Suppressor macrophage (primary cell): ENCODE measurements at places on chromosomes 16 and 17.
A peak's percentile ranks its signal among the peaks of the same experiment; 100 is the strongest.

GRCh38 chr16:73172973-73173709 is 125.2 kb upstream of the ZFHX3 start:
- no peak for DNase-seq

GRCh38 chr17:82226146-82226808 is 2.6 kb upstream of the SLC16A3 start:
- DNase-seq: no peak

DNA sequence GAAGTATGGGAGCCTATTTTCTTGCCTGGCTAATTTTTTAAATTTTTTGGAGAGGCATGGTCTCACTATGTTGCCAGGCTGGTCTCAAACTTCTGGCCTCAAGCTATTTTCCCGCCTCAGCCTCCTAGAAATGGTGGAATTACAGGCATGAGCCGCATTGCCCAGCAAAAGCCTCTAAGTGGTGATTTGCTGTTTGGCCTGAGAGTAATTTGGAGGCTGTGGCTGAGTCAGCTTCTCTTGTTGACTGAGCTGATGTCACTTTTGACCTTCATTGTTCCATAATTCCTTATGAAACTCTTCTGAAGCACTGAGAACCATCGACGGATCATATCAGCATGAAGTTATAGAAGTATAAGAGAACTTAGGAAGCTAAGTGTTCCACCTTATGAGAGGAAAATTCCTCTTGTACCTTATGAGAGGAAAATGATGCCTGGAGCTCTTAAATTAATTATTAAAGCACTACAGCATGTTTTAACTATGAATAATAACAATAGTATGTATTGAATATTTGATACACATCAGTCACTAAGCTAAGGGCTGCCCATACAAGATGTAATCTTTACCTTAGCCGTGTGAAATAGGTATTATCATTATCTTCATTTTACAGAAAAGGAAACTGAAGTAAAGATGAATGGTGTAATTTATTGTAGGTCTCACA is 220.8 kb upstream of the MON1B start:
- DNase-seq: no peak

GRCh38 chr16:164827-165538 is 795 bp upstream of the HBM start:
- DNase-seq: no peak

DNA sequence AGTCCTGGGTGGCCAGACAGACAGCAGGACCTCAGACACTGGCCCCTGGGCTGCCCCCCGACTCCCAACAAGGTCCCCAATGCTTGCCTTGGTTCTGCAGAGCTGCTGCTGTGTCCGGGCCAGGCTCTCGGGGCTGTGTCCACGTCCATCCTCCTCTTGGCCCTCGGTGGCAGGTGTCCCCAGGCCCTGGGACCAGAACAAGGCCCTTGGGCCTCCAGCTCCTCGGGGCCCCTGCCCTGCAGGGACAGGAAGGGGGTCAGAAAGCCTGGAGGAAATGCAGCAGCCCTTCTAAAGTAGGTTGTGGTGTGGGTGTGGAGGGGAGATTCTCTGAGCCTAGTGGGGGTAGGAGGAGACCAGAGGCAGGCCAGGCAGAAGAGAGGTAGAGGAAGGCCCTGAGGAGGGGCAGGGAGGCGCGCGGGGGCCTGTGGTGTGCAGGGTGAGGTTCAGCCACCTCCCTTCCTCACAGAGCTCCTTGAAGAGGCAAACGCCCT is 2.5 kb upstream of the AXIN1 start:
- DNase-seq: no peak

GRCh38 chr17:50872710-50873424 is 6.7 kb upstream of the TOB1 start:
- peak; percentile 35 for DNase-seq

DNA sequence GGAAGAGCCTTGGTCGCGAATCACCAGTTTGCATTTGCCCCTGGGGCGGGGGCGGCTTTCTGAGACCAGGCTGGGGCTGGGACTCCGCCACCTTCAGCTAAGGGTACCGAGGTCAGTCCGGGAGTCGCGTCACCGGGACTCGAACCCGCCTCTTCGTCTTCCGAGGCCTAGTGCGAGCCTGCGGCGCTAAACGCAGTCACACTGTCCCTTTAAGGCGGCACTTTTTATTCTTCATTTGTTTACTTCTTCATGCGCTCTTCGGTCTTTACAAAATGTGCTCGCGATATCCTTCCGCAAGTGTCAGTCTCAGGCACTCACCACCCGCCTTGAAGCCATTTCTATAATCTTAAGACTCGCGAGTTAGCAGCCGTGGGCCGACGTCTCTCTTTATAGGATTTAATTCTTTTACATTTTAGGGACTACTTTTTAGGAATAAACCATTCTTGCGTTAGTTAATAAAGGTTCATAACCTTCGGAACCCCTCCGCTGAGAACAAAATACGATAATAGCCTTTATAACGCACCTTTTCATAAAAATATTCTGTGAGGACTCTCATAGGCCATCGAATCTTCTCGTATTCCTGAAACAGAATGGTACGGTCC is 593 bp upstream of the HEXIM1 start:
- peak; percentile 89 for DNase-seq

- DNase-seq: no peak
These were observed 72.8 kb downstream of the WWP2 start for GRCh38 chr16:69834807-69835466.

GRCh38 chr17:76199469-76199868 is 40.8 kb downstream of the RNF157 start:
- DNase-seq: no peak

DNA sequence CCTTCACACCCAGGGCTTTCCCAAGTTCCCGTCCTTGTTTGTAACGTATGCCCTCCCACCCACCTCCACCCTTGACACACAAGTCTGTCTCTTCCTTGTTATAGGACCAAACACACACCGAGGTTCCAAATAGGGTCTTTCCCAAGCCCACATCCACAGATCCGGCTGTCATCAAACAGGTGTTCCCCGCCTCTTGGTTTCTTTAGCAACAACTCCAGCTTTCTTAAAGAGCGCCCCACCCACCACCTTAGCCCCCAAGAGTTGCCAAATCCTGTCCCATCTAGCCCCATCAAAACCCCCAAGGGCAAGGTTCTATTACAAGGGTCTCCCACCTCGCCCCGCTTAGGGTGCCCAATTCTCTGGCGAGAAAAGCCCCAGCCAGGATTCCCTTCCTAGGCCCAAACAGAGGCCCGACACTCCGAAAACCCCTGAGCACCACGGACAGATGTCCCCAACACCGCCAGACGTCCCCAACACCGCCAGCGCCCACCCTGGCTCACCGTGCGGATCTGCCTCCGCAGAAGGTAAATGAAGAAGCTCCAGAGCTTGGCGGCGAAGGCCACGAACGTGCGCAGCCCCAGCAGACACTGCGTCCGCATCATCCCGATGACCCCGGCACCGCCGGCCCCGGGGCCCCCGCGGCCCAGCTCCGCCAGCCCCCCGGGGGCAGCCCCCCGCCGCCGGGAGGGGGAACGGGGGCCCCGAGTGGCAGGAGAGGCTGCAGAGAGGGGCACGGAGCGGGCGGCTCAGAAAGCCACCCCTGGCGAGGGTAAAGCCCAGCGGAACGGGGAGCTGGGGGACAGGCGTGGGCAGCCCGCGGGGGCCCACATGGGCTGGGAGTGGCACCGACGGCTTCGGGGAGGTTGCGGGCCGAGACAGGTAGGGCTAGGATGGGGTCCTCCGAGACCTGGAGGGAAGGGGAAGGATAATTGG is 573 bp downstream of the CTDNEP1 start:
- DNase-seq: no peak

GRCh38 chr16:67936880-67937605 is 393 bp upstream of the PSMB10 start:
- peak; percentile 91 for DNase-seq

DNA sequence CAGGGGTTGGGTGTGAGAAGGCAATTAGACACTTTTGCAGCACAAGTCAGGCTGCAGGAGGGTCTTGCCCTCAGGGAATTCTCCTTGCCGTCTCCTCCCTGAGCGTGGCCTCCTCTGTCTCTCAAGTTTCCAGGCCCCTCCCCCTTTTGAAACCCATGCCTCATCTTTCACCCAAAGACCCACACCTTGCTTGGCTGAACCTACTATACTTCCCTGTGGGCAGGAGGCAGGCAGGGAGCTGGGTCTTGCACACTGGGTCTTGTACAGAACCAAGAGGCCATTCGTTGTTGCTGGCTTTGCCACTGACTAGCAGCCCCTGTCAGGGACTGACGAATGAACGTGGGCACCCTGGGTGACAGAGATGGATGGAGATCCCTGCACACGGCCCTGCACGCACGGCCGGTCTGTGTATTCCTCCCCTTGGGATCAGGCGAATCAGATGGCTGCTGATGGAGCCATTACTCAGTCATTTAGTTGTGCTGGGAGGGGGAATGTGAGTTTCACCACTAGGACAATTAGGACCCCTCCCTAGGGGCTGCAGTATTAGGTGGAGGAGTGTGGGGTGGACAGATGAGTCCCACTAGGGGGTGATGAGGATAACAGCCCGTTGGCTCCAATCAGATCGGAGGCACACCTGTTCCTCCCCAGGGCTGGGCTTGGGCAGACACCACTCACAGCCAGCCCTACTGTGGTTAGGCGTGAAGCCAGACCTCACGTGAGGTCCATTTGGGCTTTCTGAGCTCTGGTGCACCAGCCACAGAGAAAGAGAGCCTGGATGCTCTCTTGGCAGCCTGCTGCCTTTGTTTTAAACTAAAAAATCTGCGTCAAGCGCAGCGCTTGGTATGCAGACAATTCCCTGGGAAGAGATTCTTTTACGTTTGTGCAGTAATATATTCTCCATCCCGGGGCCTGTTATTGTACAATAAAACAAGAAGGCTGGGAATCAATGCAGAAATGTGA is 167.7 kb upstream of the WSCD1 start:
- no peak for DNase-seq

GRCh38 chr17:75459590-75460267 is 3.3 kb downstream of the TMEM94 start:
- peak; percentile 84 for DNase-seq

DNA sequence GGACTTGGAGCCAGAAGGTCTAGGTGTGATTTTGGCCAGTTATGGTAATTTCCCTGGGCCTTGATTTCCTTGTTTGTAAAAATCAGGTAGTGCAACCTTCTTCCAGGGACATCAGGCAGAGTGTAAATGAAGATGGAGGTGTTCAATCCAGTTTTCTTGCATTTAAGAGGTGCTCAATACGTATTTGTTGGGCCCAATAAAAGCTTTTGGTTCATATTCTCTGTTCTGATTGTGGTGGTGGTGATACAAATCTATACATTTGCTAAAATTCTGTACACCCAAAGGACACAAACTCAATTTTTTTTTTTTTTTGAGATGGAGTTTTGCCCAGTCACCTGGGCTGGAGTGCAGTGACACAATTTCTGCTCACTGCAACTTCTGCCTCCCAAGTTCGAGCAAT is 6.0 kb downstream of the CD79B start:
- DNase-seq: no peak

- DNase-seq: peak; percentile 95
These were observed 18.5 kb upstream of the NAGLU start for GRCh38 chr17:42517516-42517915.

GRCh38 chr17:27631411-27631760 is 398 bp downstream of the LGALS9 start:
- peak; percentile 70 for DNase-seq

GRCh38 chr17:33241390-33241789 is 51.7 kb downstream of the ASIC2 start:
- DNase-seq: no peak

DNA sequence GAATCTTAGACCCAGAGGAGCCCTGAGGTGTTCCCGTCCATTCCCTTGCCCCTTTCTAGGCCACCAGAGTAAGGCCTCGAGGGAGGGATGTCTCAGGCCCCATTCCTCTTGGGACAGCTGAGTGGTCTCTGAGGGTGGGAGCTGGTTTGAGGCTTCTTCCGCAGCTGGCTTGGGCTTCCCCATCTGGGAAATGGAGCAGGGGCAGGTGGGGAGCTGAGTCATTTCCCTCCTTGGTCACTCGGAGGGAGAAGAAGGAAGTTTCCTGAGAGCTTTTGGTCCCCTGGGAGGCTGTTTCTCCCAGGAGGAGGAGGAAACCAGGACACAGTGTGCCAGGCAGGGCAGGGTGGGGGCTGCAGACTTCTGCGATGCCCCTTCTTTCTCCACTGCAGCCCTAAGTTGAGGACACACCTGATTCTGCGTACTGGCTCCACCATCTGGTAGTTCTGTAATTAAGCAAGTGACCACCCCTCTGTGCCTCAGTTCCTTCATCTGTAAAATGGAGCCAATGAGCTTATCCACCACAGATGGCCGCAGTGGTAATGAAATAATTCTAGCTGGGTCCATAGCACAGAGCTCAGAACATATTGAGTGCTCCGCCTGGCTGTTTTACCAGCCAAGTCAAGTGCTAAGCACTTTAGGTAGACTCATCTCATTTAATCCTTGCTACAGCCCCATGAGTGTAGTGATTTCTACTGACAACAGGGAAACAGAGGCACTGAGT is 1.6 kb upstream of the KCNJ12 start:
- DNase-seq: no peak

GRCh38 chr17:63956296-63956920 is 16.3 kb downstream of the SCN4A start:
- no peak for DNase-seq

DNA sequence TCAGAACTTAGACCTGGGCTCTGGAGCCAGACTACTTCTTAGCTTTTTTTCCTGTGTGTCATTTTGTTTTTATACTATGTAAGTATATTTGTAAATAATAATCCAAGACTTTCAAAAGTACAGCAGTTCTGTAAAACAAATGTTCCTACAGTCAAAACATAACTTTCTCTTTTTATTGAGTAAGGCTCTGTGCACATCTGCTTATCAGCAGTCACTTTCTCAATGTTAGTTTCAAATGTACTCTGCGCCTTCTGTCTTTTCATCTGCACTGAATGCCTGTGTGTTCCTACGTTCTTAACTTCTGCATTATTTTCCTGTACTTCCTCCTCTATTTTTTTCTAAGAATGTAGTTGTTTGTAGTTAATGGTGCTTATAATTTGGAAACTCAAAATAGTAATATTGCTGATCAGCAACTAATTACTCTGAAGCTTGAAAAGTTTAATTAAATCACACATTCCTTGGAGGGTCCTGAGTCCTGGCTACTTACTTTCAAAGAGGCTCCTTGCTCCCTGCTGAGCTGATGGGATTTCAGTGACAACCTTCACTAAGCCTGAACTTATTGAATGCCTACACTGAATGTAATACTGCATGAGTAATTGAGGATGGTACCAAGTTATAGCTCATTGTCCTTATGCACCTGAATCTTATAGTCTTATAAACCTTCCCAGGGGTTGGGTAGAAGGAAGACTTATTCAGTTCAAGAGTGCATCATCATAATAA is 329.9 kb downstream of the KCNJ2 start:
- DNase-seq: peak; percentile 82

GRCh38 chr17:8799570-8800212 is 526 bp upstream of the MFSD6L start:
- DNase-seq: no peak
